GM12892 (cell line): ENCODE measurements at places on chromosomes 7 and 10.

DNA sequence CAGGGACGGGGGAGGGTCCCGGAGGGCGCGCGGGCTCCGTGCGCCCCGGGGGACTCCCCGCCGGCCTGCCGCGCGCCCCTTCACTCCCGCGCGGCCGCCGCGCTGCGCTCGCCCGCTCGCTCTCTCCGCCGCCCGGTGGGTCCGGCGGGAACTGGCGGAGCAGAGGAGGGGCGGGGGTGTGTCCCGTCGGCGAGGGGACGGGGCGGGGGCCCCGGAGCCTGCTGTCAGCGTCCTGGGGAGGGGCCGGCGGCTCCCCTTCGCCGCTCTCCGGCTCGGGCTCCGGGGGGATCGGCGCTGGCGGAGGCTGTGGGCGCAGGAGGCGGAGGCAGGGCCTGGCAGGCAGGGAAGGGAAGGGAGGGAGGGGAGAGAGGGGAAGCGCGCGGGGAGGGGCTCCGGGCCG, at the start of gene SH3PXD2A:
Gene SH3PXD2A (minus strand): TSS at position 153 of the 400 bp plus-strand sequence. CDS start 310 bp downstream, outside the sequence.
- no peak for DNase-seq

DNA sequence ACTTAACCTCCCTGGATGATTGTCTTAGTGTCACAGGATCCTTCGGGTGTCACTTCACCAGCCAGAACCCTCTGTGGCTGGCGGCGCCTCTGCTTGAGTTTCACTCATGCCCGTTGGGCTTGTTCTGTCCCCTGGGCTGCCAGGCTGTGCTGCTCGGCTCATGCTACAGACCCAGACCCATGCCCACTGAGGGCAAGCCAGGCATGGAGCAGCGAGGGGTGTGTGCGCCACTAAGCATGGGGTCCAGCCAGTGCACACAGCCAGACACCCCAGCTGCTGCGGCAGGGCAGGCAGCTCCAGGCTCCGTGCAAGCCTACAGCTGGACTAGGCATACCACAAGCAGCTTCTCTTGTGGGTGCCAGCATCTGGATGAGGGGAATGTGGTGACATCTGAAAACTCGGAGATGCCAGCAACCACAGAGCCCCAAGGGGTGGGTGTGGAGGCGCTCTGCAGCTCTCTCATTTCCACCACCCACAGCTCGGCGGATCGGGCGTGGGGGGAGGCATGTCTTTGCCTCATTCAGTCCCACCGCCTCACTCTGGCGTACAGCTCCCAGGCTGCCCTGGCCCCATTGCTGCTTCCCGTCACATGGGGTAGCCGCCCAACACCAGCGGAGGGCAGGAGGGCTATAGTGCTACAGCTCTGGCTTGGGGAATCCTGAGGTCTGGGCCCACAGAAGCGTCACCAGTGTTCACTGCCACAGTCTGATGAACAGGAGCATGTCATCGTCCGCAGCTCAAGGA, 269.6 kb upstream of the LRGUK start:
- no peak for DNase-seq

DNA sequence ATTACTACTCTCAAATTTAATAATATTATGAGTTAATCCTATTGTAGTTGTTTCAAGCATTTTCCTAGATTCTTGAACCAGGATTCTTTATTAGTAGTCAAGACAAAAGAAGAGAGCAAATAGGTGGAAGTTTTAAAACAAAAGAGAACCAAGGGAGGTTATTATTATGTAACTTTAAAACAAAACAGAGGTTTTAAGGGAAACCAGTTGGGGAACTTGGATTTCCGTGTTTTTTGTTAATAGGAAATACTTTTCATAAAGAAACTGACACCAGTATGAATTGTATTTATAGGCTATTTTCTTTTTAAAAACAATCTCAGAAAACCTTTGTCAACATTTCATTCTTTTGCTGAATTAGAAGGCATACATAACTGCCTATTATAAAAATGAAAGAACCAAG, 183.9 kb downstream of the WNT2 start:
- no peak for DNase-seq

DNA sequence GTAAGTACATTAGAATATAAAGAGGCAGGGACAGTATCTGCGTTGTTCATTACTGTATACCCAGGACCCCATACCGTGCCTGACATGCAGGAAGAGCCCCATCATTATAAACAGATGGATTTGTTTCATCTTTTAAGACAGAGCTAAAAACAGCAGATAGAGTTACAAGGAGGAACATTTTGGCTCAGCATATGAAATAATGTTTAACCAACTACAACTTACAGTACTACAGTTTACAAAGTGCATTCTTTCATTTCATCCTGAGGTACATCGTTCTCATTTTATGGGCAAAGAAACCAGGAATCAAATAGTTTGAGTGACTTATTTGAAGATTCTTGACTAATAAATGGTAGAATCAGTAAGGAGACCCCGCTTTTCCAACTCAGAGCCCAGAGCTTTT, 38.1 kb upstream of the AGBL3 start:
- no peak for DNase-seq

GRCh38 chr10:63713191-63714144, 192.3 kb downstream of the REEP3 start:
- DNase-seq, result no peak

DNA sequence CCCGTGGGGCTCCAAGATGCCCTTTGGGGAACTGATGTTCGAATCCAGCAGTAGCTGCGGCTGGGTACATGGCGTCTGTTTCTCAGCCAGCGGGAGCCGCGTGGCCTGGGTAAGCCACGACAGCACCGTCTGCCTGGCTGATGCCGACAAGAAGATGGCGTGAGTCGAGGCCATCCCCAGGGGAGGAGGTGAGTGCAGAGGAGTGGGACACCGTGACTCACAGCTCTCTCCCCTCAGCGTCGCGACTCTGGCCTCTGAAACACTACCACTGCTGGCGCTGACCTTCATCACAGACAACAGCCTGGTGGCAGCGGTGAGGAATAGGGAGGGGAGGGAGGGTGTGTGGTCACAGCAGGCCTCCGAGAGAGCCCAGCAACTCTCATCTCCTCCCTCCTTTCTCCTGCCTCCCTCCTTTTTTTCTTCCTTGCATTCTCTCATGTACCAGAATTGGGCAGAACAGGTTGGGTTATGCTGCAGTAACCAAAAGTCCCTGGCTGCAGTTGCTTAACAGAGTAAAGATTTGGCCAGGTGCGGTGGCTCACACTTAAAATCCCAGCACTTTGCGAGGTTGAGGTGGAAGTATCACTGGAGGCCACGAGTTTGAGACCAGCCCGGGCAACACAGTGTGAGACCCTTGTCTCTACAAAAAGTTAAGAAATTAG, 16.5 kb downstream of the ARPC1B start:
- DNase-seq, result no peak

GRCh38 chr10:88849234-88849633, 2.4 kb downstream of the ANKRD22 start:
- no peak for DNase-seq

- DNase-seq, result no peak
Observed at GRCh38 chr10:125694883-125695282, 11.9 kb upstream of the TEX36 start.

GRCh38 chr10:120016906-120017305, 124.4 kb downstream of the SEC23IP start:
- DNase-seq, result no peak

GRCh38 chr7:1160670-1161021, 650 bp upstream of the ZFAND2A start:
- peak; percentile 47 for DNase-seq

DNA sequence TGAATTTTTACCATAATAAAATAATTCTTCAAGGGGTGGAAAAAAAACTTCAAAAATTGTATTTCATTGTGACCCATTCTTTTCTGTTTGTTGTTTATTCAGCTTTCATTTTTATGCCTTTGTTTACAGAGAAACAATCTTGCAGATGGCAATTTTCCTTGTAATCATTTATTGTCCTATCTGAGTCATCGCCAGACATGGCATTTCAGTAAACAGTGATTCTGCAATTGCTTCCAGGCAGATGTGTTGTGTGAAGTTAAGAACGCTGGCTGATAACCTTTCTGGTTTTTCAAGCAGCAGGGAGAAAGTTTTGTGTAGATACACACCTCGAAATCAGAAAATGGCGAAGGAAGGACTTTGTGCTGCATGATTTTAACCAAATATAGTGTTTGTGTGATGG, 80.7 kb upstream of the RPA3 start:
- DNase-seq, result no peak

DNA sequence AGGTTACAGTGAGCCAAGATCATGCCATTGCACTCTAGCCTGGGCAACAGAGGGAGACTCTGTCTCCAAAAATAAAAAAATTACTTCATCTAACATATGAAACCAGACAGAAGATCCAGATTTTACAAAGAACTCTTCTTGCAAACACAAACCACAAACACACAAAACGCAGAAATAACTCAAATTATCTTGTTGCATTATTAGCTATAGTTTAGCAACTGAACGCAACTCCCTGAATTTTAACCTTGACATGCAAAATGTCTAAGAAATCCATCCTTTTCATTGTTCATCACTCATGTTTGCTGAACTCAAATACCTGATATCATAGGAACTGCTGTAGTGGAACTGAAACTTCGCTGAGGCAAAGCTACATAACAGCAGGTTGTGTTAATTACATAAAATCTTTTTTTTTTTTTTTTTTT, 64.1 kb downstream of the MICU1 start:
- DNase-seq, result no peak

GRCh38 chr7:84025332-84025927, 169.2 kb downstream of the SEMA3A start:
- DNase-seq, result no peak

DNA sequence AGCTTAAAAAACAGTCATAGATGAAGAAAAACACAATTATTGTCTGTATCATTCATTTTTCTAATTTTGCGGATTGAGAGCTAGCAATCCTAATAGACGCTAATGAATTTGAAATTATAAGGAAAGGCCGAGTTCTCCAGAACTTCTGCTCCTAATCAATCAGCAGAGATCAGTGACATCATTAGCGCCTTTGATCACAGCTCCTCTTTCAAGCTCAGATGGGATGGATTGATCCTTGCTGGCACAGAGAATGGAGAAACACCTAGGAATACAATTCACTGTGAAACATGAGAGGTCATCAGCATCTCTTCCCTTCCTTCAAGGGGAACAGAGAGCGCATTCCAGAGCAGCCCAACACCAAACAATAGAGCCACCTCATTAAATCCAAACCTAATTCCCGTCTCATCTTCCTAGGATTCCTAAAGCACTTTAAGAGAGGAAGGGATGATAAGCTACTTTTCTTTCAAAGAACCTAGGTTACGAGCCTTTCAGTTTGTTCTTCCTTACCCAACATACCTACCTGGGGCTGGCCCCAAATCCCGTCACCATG, 24.4 kb downstream of the GLI3 start:
- DNase-seq, result no peak

- DNase-seq, result no peak
Observed at GRCh38 chr10:80829562-80829961, 291.9 kb downstream of the SH2D4B start.

GRCh38 chr10:126570621-126571602, 99.6 kb downstream of the C10orf90 start:
- no peak for DNase-seq

- DNase-seq, result no peak
Observed at GRCh38 chr10:7311218-7311849, 99.5 kb downstream of the SFMBT2 start.

DNA sequence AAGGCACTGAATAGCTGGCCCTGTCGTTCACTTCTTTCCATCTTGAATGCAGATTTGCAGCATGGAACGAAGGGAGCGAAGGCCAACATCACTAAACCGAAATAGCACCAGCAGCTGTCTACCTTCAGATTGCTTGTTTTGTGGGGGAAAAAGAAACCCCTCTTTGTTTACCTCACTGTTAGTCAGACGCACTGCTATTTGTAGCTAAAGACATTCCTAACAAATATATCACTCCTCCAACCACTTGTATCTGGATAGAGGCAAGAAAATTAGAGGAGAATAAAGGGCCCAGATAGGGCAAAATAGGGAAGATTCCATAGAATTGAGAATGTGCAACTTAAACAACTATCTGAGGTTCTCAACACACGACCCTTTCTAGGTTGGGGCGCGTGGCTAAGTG, 26.5 kb downstream of the ANK3 start:
- DNase-seq, result no peak

GRCh38 chr10:85012305-85012704, 683.9 kb downstream of the CCSER2 start:
- no peak for DNase-seq

DNA sequence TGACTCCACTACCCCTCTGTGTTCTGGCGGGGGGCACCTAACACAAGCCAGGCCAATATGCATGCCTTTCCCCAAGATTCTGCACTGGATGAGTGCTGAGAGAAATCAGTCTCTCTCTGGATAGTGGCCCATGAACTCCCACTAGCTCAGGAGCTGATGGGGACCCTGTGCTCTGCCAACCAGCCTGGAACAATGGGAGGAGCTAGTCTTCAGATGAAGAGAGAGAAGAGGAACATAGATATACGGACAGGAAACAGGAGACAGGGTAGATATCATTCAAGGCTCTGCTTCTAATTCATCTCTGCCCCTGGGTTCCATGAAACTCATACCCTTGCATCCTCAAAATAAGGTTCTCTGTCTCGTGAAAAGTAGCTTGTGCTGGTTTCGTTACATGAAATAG, 27.9 kb upstream of the PLXNA4 start:
- DNase-seq, result no peak

DNA sequence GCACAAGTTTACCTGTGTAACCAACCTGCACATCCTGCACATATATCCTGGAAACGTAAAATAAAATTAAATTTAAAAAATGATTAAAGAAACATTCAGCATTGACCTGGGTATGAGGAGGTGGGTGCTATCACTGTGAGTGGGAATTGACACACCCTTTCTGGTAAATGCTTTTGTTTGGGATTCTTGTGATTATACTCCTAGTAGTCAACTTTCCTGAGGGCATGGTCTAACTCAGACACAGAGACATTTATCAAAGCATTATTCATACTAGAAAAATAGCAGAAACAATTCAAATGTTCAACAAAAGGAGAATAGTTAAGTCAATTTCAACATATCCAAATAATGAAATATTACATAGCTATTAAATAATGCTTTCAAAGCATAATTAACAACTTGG, 44.2 kb downstream of the CNNM2 start:
- DNase-seq, result no peak

- no peak for DNase-seq
Observed at GRCh38 chr10:22620929-22621328, 93.4 kb downstream of the PIP4K2A start.

DNA sequence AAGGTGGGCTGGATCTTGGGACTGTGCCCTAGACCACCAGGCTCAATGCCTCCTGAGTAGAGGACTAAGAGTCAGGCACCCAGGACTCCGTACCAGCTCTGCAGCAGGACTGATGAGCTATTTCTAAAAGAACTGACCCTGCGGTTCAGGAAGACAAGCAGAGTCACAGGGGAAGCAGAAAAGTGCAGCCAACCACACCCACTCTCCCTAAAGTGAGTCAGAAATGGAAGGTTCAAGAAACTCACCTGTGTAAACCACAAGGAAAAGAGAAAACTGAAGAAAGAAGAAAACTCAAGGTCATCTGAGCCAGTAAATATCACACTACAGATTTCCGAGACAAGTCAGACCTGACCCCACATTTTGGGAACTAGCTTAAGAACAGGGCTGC, 2.5 kb downstream of the PARP12 start:
- no peak for DNase-seq

DNA sequence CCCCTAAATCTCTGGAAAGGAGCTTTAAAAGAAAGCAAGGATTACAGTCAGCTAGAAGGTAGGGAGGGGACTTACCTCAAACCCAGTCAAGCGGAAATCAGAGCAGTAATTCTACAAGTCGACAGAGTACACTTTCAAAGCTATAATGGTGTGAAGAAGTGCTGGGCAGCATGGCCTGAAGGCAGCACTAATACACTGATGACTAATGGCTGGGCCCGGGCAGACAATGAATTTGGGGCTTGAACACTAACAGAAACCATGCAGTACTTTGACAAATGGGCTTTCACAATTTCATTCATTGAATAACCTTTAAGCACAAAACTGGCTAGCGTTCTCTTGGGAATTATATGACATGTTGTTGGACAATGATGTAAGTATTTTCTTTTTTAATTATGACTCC, 4.7 kb downstream of the GLI3 start:
- no peak for DNase-seq
